H54 (cell line): ENCODE measurements at places on chromosomes 11 and 22.

DNA sequence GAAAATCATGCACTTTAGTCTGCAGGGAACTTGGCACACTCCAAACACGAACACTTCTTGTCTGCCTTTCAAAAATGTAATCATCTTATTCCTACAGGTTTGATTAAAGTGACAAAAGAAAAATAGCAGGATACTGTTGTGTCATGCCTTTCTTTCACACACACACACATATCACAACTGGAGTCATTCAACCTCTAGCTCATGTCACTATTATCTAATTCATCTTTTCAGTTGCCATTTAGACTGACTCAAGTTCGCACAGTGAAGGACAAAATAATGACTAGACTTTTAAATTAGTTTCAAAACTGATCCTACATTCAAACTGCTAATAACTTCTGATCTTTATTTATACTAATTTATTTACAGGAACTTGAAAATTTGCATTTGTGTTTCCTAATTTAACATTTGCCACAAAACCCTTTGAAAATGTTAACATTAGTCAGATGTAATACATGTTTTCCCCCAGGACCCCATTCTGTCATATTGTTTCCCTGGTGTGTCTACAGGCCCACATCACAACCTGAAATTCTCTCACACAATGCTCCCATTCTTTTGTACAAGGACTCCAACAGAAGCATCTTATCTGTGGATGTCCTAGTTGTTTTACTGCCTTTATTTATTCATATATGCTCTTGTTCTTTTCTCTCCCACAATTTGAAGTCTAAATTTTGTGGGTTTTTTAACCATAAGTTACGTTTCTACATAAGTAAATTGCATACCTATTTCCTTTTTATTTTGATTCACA is 171.1 kb downstream of the GRIA4 start:
- DNase-seq = no peak

DNA sequence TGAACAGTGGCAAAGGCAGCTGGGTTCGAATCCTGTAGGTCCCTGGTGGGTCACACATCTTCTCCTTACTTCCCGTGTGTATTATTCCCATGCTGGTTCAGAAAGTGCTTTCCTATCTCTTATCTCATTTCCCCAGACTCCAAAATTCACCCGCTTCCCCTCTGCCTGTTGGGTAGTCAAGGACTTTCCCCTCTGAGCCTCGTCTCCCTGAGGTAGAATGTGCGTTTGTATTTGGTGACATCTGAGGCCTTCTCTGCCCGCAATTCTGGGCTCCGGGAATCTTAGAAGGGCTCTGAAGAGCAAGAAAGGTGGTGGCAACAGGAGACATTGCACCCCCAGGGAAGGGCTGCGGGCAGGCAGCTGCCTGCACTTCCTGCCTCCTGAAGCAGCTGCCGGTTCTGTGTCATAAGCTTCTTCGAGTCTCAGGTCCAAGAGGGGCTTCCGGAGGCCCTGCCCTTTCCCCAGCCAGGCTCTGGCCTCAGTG is 5.9 kb downstream of the LRRC32 start:
- DNase-seq = no peak

- DNase-seq = no peak
Observed at GRCh38 chr11:85526564-85526963, 100.6 kb downstream of the DLG2 start.

GRCh38 chr22:16699326-16699725 is 106.7 kb upstream of the CCT8L2 start:
- DNase-seq = no peak

- no peak for DNase-seq
Observed at GRCh38 chr11:88360141-88360540, 22.6 kb upstream of the CTSC start.
